ENCODE measurements at places on chromosomes 11 and 22. TPM values are rescaled to one million over a fixed set of nuclear protein-coding genes. Genes with fewer than 3 reads are reported as not detected.

GRCh38 chr11:2521733-2522630, 77.2 kb downstream of the KCNQ1 start:
- peak; percentile 1 for DNase-seq
- no peak overlapping the region for H3K27ac ChIP-seq
- H3K27me3 ChIP-seq: no peaks in the 10 kb centered on the region
- no peaks in the 10 kb centered on the region for H3K36me3 ChIP-seq
- H3K4me1 ChIP-seq: peaks cover 8% of the 10 kb centered on the region
- H3K4me3 ChIP-seq: no peak overlapping the region

GRCh38 chr11:60168306-60168705, 14.6 kb downstream of the MS4A6A start:
- DNase-seq: no peak
- H3K36me3 ChIP-seq: no peaks in the 10 kb centered on the region
- H3K27ac ChIP-seq: no peak overlapping the region
- no peaks in the 10 kb centered on the region for H3K4me1 ChIP-seq
- no peak overlapping the region for H3K4me3 ChIP-seq

DNA sequence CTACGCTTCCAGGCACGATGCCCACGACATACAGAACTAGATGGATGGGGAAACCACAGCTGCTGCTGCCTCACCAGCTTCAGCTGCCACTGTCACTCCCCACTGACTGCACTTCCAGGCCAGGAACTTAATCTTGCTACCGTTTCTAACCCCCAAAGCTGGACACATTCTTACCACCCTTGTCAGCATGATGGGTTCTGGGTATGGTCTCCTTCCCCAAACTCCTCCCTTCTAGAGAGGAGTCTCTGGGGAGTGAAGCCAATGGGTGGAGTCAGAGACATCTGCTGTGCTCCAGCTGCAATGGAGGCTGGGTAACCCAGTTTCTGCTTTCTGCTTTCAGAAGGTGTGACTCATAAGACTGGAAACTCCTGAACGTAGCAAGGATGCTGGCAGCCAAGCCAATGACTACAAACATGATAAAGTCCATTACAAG, 87.0 kb upstream of the THY1 start:
- no peaks in the 10 kb centered on the region for H3K4me1 ChIP-seq
- peaks cover 33% of the 10 kb centered on the region for H3K27me3 ChIP-seq
- H3K27ac ChIP-seq: no peak overlapping the region
- H3K4me3 ChIP-seq: no peak overlapping the region

DNA sequence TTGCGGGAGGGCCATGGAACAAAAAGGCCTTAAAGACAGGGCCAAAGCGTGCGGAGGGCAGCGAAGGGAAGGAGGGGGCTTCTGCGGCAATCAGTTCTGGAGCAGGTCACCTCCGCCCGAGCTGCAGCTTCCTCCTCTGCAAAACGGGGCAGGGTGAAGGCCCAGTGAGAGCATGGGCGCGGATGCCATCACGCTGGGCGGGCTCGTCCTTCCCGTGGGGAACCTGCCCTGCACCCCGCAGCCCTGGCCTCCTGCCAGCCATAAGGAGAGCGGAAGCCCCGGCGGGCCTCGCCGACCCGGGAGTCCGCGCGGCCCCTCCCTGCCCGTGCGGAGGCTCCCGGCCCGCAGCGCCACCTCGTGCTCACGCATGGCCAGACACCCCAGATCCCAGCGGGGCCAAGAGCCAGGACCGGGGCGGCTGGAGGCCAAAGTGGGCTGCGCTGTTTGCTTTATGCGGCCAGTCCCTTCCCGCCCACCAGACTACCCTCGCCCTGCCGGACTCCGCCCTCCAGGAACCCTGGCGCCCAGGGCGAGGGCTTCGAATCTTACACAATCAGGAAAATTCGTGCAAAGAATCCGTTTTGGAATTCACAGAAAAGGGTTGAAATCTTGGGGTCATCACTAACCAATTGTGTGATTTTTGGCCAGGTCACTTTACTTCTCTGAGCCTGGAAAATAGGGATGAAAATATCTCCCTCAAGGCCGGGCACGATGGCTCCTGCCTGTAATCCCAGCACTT, 16.1 kb downstream of the TSKU start:
- H3K36me3 ChIP-seq: no peaks in the 10 kb centered on the region
- no peak overlapping the region for H3K27ac ChIP-seq

GRCh38 chr22:48701296-48702030, 1126.2 kb downstream of the BRD1 start:
- no peaks in the 10 kb centered on the region for H3K36me3 ChIP-seq
- H3K4me3 ChIP-seq: no peak overlapping the region
- no peaks in the 10 kb centered on the region for H3K4me1 ChIP-seq
- H3K27me3 ChIP-seq: no peaks in the 10 kb centered on the region

DNA sequence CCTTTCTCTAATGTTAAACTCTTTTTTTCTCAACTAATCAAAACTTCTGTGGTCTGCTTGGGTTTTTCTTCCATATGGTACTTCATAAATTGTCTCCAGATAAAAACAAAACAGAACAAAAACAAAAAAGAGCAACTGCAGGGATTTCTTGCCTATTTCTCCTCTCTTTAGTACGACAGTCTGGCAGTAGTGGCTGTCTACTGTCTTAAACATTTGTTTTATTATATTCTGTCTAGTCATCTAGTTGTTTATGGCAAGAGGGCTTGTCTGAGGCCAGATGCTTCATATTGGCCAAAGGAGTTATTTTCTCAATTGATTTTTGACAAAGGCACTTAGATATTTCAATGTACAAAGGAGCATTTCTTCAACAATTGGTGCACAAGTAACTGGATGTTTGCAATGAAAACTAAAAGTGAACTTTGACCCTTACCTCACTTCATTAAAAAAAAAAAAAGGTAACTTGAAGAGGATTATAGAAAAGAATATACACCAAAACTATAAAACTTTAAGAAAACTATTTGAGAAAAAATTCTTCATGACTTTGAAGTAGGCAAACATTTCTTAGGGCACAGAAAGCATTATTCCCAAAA, 404.2 kb downstream of the LUZP2 start:
- DNase-seq: no peak
- H3K4me1 ChIP-seq: no peaks in the 10 kb centered on the region
- H3K27ac ChIP-seq: no peak overlapping the region
- H3K36me3 ChIP-seq: no peaks in the 10 kb centered on the region

- H3K4me3 ChIP-seq: no peak overlapping the region
- H3K4me1 ChIP-seq: peaks cover 9% of the 10 kb centered on the region
- no peaks in the 10 kb centered on the region for H3K36me3 ChIP-seq
Observed at GRCh38 chr22:25365491-25366261, 146.2 kb downstream of the CRYBB2 start.

Gene ADM
- total RNA-seq: not detected

Measured in T-cell (primary cell).